ENCODE measurements at places on chromosomes 2 and 18.

DNA sequence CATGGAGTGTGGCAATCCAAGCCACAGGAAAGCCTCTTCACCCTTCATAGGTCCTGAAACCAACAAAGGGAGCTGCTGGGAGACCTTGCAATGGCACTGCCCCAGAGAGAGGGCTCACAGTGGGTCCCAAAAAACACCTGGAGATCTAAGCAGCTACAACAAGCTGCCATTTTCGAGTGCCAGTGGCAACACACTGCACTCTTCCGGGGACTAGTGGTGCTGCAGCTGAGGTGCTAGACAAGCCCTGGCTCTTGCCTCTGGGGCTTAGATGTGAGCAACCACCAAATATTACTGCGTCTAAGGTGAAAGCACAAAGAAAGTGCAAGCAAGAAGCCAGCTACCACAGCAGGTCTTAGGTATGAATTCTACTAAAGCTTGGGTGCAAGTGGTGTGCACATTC lies 192.9 kb downstream of the NOL4 start:
- no peak for DNase-seq

DNA sequence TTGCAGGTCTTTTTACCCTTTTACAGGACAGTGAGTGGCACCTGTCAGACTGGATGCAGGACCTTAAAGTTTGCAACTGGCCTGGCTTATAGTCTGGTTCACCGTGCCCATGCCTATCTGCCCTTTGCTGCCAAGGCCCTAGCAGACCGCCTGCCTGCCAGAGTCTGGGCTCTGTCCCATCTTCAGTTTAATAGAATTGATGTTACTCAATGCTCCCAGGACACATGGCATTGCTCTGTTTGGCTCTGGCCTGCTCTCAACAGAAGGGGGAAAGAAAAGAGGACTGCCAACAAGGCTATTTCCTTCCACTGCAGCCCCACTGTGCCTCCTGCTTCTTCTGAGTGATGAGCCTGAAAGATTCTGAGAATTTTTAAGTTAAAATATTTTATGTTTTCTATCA lies 25.6 kb upstream of the TMEM178A start:
- DNase-seq: no peak

DNA sequence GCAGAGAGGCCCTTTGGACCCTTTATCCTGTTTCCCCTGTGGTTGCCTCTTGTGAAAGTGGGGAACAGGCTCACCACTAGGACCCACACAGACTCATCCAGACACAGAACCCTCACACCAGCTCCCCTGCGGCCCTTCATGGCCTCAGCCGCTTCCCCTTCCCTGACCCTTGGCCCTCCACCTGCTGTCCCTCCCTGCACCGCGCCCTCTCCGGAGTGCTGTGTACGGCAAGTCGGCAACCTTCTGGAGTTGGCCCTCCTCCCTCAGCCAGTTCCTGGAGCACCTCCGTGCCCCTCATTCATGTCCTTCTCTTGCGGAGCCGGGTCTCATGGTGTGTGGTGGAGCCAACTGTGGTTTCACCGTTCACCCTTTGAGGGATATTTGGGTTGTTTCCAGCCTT lies 44.0 kb downstream of the CTDP1 start:
- DNase-seq: no peak

- DNase-seq: no peak
Measured at GRCh38 chr2:28413152-28413898, 20.7 kb downstream of the FOSL2 start.

- no peak for DNase-seq
Measured at GRCh38 chr2:207206011-207206410, 40.3 kb upstream of the KLF7 start.

GRCh38 chr2:222769446-222769845 lies 91.4 kb upstream of the ACSL3 start:
- DNase-seq: no peak

GRCh38 chr2:156602552-156602933 lies 166.4 kb downstream of the GPD2 start:
- no peak for DNase-seq

GRCh38 chr2:83233781-83234180 lies 1225.3 kb downstream of the SUCLG1 start:
- no peak for DNase-seq

- DNase-seq: peak; percentile 86
Measured at GRCh38 chr18:32355896-32356295, 114.8 kb downstream of the GAREM1 start.

GRCh38 chr2:15331787-15332186 lies 229.3 kb downstream of the NBAS start:
- DNase-seq: no peak

DNA sequence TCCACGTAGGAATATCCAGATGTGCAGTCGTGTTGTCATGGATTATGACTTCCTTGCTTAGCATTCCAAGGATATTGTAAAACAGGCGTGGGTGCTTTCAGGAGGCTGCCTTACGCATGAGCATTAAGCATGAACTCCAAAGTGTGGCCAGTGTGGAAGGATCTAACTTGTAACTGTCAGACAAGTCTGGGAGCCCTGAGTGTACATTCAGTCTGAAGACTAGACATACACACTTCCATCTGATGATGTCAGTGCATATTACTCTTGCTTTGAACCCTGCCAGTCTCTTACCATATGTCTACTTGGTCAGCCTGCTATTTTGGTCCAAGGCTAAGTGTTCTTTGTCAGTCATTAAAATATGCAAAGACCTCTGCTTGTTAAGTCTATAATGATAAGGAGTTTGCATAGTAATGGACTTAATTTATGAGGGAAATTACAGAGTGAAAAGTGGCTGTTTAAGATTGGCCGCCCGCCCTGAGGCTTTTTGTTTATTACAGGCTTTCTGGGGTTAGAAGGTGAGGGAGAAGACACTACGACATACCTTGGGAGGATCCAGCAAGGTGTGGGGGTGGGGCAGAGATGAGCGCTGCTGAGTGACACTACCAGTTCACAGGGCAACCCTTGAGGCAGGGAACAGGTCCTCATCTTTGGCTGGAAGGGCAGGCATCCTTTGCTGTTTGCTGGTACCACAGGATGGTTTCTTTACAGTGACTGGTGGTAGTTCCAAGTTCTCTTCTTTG lies 48.3 kb downstream of the CABLES1 start:
- DNase-seq: peak; percentile 44

- no peak for DNase-seq
Measured at GRCh38 chr2:206869824-206870495, 69.4 kb upstream of the CPO start.

DNA sequence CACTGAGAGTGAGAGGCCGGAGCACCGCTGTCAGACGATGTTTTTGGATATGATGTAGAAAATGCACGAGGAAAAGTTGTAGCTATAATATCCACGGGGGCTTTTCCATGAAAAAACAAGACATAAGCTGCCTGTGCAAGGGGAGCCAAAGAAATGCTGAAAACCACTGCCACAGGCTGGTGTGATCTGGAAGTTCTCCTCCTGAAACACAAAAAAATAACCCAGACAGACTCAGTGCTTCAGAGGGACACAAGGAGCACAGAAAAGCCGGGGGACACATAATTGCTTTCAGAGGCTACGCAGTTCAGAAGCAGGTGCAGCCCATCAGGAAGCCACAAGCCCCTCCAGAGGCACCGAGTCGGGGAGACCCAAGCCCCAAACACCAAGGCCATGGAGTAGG lies 98.2 kb downstream of the ZNF516 start:
- no peak for DNase-seq

GRCh38 chr18:43393174-43393573 lies 115.9 kb upstream of the SYT4 start:
- DNase-seq: no peak

- DNase-seq: no peak
Measured at GRCh38 chr2:74095632-74096031, 52.1 kb downstream of the BOLA3 start.

- no peak for DNase-seq
Measured at GRCh38 chr18:79697976-79698375, 18.4 kb downstream of the CTDP1 start.

GRCh38 chr18:48548921-48549320 lies 10.1 kb downstream of the CTIF start:
- DNase-seq: no peak

GRCh38 chr2:218871345-218872302 lies 9.0 kb upstream of the WNT10A start:
- DNase-seq: no peak

- no peak for DNase-seq
Measured at GRCh38 chr2:218776488-218776887, 5.5 kb upstream of the CYP27A1 start.

- peak; percentile 8 for DNase-seq
Measured at GRCh38 chr18:55152801-55153200, 193.5 kb upstream of the CCDC68 start.

DNA sequence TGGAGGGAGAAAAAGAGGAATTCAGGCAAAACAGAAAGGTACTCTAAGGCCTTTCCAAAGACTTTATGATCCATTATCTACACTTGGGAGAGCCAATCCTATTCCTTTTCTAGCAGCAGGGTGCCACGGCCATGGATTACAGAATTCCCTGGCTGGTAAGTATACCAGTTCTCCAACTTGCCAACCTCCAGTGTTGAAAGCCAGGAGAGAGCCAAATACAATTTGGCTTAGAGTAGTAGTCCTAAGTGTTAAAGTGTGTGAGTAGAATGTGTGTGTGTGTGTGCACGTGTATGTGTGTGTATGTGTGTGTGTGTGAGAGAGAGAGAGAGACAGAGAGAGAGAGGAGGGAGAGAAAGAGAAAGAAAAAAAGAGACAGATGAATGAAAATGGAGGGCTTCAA lies 43.3 kb downstream of the WDPCP start:
- no peak for DNase-seq

GRCh38 chr2:146826388-146826787 lies 1018.4 kb upstream of the ACVR2A start:
- DNase-seq: no peak

DNA sequence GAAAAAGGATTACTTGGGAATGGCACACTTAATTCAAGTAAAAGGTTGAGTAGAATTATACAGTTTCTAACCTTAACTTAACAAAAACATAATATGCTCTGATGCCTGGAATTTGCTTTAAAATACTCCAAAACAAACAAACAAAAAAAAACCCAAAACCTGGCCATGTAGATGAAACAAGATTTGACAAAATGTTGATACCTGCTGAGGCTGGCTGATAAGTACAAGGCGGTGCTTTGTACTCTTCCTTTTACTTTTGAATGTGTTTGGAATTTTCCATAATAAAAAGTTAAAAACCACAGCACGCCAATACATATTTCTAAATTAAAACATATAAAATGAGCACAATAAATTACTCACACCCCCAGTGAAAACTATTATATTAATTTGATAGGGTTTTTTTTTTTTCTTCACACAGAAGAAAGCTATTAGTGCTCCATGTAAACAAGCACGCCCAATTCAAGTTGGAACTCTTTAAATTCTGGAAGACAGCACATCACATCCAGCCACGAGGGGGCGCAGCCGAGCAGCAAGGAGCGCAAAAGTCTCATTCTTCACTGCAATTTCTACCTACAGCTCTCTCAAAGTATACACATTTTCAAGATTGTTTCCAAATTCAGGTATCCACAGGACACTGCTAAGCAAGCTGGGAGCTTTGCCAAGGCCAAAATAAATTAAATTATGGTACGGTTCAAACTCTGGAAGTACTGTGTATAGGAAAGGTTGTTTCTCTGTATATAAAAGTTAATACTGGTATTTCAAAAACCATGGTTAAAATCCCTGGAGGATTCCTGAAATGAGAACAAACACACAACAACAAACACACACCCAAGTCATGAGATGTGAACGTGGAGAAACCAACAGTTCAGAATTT lies 7.5 kb downstream of the SERTAD2 start:
- peak; percentile 52 for DNase-seq

DNA sequence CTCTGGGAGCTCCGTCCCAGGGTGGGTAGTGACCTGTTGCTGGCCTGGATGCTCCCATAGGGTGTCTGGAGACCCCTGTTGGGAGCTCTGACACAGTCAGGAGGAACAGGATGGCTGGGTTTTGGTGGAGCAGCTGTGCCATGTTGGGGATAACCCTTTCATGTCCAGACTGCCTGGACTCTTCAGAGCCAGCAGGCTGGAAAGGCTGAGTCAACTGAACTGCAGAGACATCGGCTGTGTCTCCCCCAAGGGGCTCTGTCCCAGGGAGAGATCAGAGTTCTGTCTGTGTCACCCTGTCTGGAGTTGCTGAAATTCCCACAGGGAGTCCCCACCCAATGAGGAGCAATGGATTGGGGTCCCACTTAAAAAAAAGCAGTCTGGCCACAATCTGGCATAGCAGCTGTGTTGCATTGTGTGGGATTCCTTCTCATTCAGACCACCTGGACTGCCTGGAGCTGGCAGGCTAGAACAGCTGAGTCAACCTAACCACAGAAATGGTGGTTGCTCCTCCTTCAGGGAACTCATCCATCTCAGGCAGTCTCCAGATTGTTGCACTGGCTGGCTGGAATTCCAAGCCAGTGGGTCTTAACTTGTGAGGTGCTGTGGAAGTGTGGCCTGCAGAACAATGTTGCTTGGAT lies 37.2 kb downstream of the AGPS start:
- DNase-seq: peak; percentile 94

DNA sequence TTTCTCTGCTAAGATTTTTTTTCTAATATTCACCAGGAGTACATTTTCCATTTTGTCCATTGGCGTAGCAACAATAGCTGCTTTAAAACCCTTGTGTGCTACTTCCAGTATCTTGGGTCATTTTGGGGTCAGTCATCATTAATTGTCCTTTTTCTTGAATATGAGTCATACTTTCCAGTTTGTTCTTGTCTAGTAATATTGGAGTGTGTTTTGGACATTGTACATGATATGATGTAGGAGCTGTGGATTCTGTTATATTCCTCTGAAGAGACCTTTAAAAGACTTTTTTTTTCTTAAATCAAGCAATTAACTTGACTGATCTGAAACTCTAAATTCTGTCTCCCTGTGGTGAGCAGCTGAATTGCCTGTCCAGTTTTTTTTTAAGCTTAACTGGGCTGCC lies 40.8 kb downstream of the AGPS start:
- no peak for DNase-seq

GRCh38 chr2:132387126-132387525 lies 29.5 kb upstream of the GPR39 start:
- no peak for DNase-seq

DNA sequence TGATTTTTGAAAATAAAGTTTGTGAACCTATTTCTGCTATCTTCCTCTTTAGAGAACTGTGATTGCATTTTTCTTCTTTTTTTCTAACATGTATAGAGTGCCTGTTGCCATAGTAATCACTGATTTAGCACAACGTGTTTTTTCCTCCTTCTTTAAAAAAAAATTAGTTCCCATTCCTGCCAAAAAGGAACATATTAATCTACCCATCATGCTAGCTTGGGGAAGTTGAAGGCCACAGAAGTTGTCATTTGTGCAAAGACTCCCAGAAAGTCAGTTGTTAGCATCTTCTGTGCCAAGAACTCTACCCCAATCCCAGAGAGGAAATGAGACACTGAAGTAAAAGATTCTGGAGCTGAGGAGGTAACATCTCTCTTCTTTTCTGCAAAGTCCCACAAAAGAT lies 57.3 kb downstream of the SLC8A1 start:
- no peak for DNase-seq

DNA sequence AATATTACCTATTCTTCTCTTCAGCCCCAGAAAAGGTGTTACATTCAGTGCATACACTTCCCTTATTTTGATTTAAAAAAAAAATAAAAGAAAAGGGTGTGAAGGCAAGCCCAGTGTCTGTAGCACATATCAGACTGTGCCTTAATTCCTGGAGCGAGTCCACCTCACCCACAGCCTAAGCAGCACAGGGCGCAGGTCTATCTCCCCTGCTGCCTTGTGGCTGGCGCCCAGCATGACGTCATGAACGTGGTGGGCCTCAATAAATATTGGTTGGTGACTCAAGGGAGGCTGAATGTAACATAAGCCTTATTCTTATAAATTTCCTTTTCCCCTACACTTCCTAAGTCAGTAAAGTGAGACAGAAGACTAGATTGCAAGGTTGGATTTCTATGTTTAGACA lies 26.4 kb downstream of the ST3GAL5 start:
- DNase-seq: no peak
